ENCODE measurements at places on chromosomes 11 and 22.

GRCh38 chr11:9643751-9644150, 20.1 kb upstream of the SWAP70 start:
- DNase-seq, result no peak

DNA sequence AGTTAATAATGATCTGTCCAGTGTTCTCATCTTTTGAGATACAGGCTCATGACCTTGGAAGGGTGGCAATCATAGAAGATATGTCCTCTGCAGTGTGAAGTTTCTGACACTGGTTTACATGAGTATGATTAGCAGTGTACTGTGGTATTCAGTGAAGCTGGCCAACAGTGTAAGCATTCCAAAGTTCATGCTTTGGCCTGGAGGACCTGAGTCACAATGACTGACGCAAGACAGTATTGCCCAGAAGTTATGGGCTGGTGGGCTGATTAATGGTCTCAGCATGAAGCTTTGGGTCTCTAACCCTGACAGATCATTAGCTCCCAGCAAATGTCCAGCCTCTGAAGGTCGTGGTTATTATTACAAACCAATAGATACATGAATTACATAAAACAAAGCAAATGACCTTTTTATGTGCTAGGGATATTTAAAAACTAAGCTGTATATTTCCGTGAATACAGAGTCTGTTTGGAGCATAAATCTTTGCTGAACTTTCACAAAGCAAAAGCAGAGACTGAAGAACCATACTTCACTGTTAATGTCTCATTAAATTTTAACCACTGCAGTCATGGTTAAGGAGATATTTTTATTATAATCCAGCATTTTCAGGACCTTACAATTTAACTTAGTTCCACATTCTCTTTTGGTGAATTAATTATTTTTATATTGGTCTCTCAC, 28.3 kb upstream of the USP47 start:
- no peak for DNase-seq

GRCh38 chr11:6705905-6706535, 22.9 kb upstream of the MRPL17 start:
- DNase-seq, result no peak

DNA sequence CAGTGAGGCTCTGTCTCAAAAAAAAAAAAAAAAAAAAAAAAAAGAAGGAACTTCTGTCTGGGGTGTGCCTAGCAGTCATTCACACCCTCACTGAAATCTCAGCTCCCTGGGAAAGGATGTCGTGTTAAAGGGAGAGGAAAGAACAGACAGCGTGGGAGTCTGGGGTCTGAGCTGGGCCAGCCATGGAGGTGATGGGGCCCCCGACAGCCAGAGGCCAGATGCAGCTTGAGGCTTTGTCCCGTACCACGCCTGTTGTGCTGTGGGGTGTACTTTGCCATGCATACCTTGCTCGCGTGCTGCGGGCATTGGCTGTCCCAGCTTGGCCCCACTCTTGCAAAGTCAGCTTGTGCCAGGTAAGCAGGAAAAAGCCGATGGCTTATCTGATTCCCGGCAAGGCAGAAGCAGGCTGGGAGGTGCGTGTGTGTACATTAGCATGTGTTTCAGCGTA, 4.6 kb downstream of the SYT12 start:
- no peak for DNase-seq

- DNase-seq, result no peak
These were observed 39.9 kb downstream of the CWC15 start for GRCh38 chr11:94933223-94934130.

DNA sequence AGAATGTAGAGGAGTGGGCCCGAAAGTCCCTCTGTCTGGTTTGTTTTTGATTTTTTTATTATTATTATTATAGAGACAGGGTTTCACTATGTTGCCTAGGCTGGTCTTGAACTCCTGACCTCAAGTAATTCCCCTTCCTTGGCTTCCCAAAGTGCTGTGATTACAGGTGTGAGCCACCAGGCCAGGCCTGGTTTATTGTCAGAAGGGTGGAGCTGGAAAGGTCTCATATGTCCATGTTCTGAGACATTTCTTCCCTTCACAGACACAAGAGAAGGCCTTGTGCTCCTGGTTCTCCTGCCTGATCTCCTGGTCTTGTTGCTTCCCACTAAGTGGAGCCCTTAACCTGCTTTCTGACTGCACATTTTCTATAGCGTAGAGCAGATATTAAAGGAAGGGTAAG, 46.0 kb upstream of the CLPB start:
- no peak for DNase-seq

GRCh38 chr22:33519071-33519973, 401.0 kb downstream of the LARGE1 start:
- no peak for DNase-seq
